ENCODE measurements at places on chromosomes 1 and 21. TPM values are rescaled to one million over a fixed set of nuclear protein-coding genes. Genes with fewer than 3 reads are reported as not detected.

The PEX14 gene
- 14.8 TPM for polyA plus RNA-seq

The NBPF4 gene
- not detected for polyA plus RNA-seq

DNA sequence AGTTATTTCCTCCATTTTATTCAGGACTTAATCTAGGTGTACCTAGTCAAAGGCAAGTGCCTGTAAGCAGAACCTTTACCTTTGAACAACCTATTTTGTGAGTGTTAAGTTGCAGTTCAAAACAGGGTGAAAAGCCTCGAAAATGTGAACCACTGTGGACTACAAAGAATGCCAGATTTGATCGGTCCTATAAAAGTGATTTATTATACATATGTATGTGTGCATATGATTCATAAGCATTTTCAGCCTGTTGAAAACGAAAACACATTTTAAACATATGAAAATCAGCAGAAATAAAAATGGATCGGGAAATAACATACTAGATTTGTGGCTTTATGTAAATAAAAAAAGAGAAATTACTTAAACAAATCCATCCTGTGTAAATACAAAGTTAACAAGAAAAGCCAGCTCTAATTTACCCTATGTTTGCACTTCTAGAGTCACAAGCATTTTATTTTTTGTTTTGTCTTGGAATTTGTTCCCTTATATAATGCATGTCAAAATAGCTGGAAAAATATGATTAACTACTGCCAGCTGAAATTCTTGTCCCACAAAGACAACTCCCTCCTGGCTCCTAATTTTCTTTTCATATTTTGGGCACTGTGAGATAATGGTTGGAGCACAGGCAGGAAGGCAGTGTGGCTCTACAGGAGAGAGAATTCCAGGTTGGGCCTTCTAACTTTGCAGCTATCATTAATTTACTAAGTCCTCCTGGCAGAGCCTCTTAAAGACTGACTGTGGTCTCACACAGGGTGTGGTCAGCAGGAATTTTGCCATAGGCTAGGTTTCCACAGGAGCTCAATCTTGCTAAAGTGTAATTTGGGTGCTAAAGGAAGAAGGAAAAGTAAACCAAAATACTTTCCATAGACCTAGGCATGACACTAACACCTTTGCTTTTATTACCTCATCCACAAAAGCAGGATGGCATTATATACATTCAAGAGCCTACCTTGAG, 70.2 kb upstream of the CDC42BPA start:
- peak; percentile 20 for DNase-seq

The BCL2L15 gene
- polyA plus RNA-seq = 0.49 TPM

The PCP4L1 gene
- polyA plus RNA-seq = 0.24 TPM
